ENCODE measurements at places on chromosomes 4 and X. TPM values are rescaled to one million over a fixed set of nuclear protein-coding genes. Genes with fewer than 3 reads are reported as not detected.

DNA sequence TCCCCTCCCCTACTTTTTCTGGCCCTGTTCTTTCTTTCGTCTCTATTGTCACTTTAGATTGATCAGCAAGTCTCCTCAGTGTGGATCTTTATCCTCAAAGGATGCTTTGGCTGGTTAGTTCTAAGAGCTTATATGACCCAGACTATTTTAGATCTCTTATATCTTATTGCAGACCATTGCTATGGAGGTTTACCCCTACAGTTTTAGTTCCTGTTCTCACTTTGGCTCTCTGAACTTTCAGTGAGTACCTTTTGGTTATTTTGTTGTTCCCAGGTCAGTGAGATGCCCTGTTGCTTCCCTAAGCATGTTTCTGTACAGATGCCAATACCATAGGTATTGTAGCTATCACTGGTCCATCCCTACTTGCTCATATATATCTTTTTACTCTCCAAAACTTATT lies 24.0 kb upstream of the MED14 start:
- DNase-seq = no peak
- no peak overlapping the region for H3K4me3 ChIP-seq
- H3K27ac ChIP-seq = no peak overlapping the region
- H3K36me3 ChIP-seq = no peaks in the 10 kb centered on the region
- no peaks in the 10 kb centered on the region for H3K27me3 ChIP-seq

CXCL3 gene
- not detected for total RNA-seq

DNA sequence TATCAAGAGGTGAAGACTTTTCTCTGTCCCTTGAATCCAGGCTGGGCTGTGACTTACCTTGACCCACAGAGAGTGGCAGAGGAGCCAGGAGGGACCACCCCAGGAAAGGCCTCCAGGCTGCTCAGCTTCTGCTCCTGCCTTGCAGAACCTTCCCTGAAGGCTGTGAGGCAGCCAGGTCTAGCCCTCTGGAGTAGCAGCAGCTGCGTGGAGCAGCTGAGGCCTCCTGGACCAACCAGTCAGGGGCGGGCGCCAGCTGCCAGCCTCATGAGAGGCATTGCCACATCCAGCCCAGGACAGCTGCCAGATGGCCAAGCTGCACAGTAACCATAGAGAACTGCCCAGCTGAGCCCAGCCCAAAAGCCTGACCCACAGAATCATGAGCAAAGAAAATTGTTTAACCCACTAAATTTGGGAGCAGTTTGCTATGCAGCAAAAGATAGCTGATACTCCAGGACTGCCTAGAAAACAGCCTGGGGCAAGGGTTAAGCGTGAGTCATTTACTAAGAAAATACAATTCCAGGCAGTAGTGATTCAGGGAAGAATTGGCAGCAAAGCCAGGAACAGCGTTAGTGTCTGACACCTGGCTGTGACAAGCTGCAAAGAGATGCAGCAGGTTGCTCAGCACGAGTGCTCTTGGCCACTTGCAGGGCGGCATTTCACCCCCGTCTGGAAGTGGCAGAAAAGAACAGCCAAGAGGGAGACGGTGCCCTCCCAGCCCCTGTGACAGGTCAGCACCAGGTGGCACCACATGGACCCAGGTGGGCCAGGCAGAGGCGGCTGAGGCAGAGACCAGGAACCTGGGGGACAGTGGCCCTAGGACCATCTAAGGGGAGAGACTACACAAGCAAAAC lies 14.7 kb upstream of the PDE6B start:
- no peaks in the 10 kb centered on the region for H3K4me1 ChIP-seq
- no peak overlapping the region for H3K27ac ChIP-seq
- no peak for DNase-seq

DNA sequence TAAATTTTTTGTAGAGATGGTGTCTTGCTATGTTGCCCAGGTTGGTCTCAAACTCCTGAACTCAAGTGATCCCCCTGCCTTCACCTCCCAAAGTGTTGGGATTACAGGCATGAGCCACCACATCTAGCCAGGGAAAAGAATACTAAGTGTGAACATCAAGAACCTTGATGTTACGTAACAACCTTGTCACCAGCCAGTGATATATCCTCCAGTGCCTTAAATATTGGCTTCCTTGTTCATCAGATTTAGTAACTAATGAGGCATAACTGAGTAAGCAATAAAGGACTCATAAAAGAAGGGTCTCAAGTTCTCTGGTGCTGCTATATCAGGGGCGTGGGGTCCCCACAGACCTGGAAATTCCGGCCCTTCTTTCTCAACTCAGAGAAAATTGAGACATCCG lies 60.5 kb upstream of the ENPEP start:
- H3K27me3 ChIP-seq = no peaks in the 10 kb centered on the region
- no peak for DNase-seq
- no peaks in the 10 kb centered on the region for H3K4me1 ChIP-seq
- H3K27ac ChIP-seq = no peak overlapping the region
- no peaks in the 10 kb centered on the region for H3K36me3 ChIP-seq
- no peak overlapping the region for H3K4me3 ChIP-seq

DNA sequence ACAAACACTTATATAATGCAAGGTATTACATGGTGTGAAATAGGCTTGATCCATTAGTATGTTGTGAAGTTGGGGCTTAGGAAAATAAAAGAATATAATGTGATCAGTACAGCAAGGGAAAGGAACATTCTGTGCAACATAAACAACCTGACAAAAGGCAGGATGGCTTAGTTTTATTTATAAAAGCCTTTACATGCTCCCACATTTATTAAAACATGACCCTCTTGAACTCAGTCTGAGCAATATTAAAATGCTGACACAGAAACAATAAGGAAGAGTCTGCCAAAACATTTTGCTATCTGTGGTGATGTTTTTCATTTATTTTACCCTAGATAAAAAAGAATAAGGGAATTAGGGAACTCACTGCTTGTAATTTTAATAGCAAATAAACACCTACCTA lies 519.7 kb downstream of the PCDH7 start:
- H3K4me1 ChIP-seq = no peaks in the 10 kb centered on the region
- no peaks in the 10 kb centered on the region for H3K36me3 ChIP-seq
- no peak overlapping the region for H3K4me3 ChIP-seq
- H3K27ac ChIP-seq = no peak overlapping the region

OTUD5 gene
- 69.1 TPM for total RNA-seq

UGT2B10 gene
- not detected for total RNA-seq

EVC2 gene
- total RNA-seq = 0.84 TPM

GRCh38 chr4:118905566-118905965 lies 16.9 kb downstream of the SYNPO2 start:
- H3K27me3 ChIP-seq = no peaks in the 10 kb centered on the region
- DNase-seq = no peak
- no peaks in the 10 kb centered on the region for H3K36me3 ChIP-seq
- no peak overlapping the region for H3K4me3 ChIP-seq

JCHAIN gene
- total RNA-seq = not detected

C4orf36 gene
- not detected for total RNA-seq
